ENCODE measurements at places on chromosomes 3 and 15.

DNA sequence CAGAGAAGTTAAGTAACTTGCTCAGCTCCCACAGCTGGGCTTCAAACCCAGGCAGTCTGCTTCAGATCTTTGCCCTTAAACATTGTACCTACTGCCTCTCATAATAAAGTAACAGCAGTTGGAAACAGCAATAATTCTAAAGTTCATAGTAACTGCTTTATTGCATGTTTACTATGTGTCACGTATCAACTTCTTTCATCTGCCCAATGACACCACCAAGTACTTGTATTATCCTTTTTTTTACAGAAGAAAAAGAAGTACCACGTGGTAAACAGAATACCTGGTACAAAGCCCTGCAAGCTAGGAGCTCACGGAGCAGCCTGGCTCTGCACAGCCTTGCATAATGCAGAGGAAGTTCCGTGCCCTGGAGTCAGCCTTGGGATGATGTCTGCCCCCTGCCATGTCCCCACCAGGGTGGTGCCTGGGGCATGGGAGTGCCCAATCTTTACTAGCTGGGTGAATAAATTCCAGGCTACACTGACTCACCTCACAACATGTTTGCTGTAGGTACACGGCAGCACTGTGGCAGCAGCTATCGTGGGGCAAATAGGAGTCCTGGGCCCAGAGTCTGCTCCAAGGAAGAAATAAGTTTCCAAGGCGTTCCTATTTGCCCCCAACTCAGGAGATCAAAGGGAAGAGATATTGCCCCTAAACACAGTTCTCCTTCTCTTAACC, 77.2 kb downstream of the LDHAL6B start:
- DNase-seq: no peak

DNA sequence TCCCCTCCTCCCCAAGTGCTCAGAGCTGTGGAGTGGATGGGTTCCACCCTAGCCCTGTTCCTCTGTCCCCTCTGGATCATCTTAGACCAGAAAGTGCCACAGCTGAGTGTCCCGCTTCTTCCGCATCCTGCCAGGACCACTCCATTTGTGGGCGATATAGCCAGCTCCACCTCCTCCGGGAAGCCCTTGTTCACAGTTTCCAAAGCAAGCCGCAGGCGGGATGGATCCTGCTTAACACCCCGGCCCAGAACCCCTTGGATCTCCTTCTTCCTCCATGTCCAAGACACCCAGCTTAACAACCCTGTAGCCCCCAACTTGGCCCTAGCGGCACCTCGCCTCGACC, 490 bp upstream of the ALAS1 start:
- DNase-seq: no peak

GRCh38 chr3:60009931-60010478, 960.2 kb upstream of the CFAP20DC start:
- no peak for DNase-seq

- DNase-seq: no peak
These were observed 150.7 kb upstream of the TLE3 start for GRCh38 chr15:70248116-70249025.

DNA sequence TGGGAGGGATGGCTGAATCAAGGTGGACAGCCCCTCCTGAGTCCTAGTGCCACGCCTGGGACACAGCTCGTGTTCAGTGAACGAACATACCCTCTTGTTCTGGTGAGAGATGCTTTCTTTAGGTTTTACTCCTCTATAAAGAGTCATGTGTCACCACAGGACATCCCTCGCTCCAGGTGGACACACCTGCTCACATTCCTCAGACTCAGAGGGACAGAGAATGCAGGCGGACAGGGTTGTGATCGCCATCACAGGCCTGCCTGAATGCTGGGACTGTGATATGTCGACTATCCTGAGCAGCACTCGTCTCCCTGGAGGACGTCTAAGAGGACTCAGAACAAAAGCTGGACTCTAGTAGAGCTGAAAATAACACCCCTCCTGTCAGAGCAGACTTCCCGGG, 96.4 kb upstream of the SNRPA1 start:
- no peak for DNase-seq

- DNase-seq: no peak
These were observed 126.5 kb downstream of the ZNF385D start for GRCh38 chr3:21624524-21624923.

GRCh38 chr15:100810831-100811230, 68.8 kb upstream of the ALDH1A3 start:
- DNase-seq: no peak

GRCh38 chr3:81503026-81503425, 258.4 kb downstream of the GBE1 start:
- DNase-seq: no peak

- no peak for DNase-seq
These were observed 226.4 kb downstream of the OPA1 start for GRCh38 chr3:193819117-193820010.

DNA sequence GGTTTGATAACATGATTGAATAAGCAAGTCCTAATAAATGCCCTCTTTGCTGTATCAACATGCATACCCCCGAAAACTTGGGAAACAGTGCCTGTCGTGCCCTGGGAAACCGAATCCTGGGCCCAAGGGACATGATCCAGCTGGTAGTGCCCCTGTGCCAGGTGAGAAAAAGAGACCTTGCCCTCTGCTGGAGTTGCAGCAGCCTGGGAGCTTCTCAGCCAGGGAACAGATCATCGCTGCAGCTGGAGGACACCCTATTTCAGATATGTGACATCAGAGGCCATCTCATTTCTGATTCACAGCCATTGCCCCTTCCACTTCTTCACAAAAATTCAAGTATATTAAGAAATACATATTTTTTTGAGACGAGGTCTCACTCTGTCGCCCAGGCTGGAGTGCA, 32.3 kb downstream of the STOML1 start:
- no peak for DNase-seq

DNA sequence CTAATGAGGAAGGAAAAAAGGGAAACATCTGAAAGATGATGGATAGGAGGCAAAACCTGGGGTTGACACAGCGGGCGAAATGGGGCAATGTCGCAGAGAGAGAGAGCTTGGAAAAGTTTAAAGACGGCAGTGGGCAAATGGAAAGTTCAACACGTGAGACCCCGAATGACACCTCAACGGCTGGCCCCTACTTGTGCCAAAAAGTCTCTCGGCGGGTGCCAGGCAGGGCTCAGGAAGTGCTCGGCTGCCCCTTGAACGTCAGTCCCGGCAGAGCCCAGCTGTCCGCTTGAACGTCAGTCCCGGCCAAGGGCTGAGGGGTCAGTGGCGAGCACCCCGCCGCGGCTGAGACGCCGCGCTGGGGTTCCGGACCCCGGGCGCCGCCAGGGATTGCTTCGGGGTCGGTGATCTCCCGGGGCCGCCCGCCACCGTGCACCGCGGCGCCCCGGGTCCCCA, 658 bp downstream of the EOGT start:
- DNase-seq: no peak

DNA sequence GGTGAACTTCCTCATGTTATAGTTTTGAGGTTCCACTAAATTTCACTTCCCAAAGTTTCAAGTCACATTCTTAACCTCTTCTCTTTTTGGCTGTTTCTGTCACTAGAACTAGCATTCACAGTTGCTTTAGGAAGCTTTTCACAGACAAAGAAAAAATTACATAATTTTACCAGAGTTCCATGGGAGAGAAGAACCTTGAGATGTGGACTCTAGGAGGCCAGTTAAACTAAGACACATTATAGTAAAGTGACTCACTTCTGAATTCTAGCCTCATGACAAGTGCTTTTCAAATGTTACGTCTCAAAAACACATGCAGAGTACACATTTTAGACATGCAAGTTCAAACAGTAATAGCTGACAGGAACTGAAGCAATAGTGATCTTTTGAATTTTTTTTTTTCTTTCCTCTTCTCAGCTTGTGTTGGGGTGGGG, 39.9 kb upstream of the LRTM1 start:
- DNase-seq: no peak

DNA sequence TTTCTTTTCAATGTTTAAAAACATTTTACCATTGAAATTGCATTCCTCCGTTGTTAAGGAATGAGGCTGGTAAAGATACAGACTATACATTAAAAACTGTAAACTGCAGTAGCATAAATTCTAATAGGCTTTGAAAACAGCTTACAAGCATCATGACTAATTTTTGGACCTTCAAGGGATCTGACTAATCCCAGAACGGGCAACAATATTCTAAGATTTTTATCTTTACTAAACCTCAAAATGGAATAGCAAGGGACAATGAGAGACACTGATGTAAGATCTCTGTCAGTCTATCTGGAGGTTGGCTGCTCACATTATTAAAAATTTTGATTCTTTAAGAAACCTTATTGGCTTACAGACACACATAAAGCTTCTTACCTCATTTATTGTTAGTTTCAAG, 74.7 kb downstream of the BTD start:
- no peak for DNase-seq

- no peak for DNase-seq
These were observed 127.0 kb downstream of the THSD4 start for GRCh38 chr15:71242292-71242691.

- no peak for DNase-seq
These were observed 453.7 kb downstream of the FOXP1 start for GRCh38 chr3:71129611-71130431.

GRCh38 chr3:15923640-15924405, 126.0 kb upstream of the ANKRD28 start:
- DNase-seq: no peak

DNA sequence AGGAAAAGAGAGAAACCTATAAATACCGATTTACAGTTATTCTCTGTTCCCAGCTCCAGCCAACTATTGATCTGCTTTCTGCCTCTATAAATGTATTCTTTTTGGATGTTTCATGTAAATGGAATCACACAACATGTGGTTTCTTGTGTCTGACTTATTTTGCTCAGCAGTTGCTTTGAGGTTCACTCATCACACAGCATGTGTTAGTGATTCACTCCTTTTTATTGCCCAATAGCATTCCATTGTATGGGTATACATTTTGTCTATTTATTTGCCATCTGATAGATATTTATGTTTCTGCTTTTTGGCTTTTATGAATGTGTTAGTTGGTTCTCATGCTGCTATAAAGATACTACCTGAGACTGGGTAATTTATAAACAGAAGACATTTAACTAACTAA, 23.6 kb downstream of the CCR1 start:
- DNase-seq: no peak

DNA sequence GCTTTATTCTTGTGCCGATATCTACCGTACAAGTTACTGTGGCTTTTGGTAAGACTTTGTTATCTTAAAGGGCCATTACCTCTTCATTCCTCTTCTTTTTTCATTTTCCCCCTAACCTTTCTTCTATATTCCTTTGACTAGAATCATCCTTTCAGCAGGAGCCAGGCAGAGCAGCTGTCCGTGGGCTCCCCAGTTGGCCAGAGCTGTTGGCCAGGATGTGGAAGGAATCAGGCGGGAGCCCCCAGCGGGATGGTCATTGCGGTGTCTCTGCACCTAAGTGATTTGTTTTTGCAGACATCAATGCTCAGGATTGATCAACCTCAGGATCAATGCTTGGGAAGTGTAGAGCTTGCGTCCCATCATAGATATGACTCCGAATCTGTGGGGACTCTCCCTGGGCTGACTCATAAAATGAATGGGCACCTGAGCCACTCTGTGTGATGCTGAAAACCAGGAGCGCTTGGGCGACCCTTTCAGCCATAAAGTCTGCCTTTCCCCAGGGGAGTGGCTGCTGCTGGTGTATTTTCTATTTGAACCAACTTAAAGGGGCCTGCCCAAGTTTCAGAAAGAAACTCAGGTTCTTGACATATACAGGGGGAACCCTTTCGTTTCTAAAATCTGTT, 21.7 kb downstream of the APBA2 start:
- DNase-seq: no peak

DNA sequence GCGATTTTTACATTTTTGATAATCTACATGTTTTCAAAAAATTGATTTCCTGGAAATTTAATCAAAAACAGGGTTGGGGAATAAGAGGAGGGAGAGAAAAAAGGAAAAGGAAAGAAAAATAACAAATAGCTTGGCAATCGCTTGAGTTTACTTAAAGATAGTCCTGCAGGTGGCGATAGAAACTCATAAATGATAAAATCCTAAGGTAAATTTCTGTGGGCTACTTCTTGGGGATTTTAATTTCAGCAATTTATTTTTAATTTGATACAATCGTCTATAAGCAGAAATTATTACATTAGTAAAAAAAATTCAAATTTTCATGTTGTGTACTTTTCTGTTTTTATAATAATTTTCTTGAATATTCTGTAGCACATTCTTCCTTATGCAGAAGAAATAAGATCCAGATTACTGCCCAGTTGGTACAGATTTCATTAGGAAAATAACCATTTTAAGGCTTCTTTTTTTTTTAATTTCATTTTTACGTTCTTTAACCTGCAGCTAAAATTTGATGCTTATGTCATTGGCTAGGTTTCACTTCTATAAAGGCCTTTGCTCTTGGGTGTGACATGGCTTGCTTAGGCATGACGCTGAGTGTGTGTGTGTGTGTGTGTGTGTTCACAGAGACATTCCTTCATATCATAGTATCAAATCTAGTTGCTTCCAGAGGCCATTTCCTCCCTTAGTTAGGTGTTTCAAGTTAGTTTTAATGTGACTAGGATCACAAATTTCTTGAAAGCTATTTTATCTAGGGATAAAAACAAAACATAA, 181.8 kb downstream of the MCTP2 start:
- no peak for DNase-seq

DNA sequence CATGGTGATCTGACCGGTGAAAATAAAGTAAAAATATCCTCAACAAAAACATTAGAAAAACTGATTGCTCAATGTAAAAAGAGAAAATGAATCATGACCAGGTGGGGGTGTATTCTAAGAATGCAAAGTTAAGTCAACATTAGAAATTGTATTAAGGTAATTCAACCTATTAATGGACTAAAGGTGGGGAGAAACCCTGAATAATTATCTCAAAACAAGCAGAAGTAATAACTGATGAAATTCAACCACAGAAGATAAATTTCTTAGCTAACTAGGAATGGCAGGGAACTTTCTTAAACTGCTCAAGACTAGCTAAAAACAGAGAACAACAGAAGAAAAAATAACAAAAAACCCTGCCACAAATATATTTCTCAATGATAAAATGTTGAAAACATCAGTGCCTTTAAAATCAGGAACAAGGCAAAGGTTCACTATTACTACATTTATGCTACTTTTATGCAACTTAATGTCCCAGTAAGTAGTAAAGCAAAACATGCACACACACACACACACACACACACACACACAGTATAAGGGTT, 204.4 kb upstream of the THBS1 start:
- DNase-seq: no peak

GRCh38 chr15:91855684-91856489, 2.4 kb downstream of the SLCO3A1 start:
- DNase-seq: no peak

- DNase-seq: no peak
These were observed 34.7 kb downstream of the FNDC3B start for GRCh38 chr3:172074032-172074431.

- DNase-seq: no peak
These were observed 205.1 kb downstream of the GAP43 start for GRCh38 chr3:115828401-115828800.

DNA sequence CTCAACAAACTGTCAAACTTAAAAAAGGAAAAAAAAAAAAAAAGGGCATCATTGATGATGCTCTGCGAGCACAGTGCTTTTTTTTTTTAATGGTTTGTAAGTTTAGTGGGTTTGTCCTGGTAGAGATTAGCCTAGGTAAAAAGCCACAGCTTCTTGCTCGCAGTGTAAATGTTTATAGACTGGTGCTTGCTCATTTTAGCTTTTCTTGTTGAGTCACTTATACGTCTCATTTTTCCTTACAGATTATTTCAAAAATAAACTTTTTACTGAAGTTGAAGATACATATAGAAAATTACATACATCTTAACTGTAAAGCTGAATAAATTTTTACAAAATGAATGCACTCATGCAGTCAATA, 16.5 kb upstream of the TRA2B start:
- DNase-seq: no peak

- DNase-seq: no peak
These were observed 39.1 kb downstream of the ABHD5 start for GRCh38 chr3:43729707-43730414.

Measured in stimulated activated CD8-positive, alpha-beta memory T cell treated with anti-CD3 and anti-CD28 coated beads, Interleukin-2, amount 100 ng/mL, for 1 hour (primary cell).